Purkinje cell (primary cell): ENCODE measurements at places on chromosomes 7 and 10. TPM values are rescaled to one million over a fixed set of nuclear protein-coding genes. Genes with fewer than 3 reads are reported as not detected.

TMEM273 gene
- polyA plus RNA-seq = not detected in 2 replicates

CC2D2B gene
- polyA plus RNA-seq = 1.7 and 6.2 TPM in 2 replicates

SSC4D gene
- polyA plus RNA-seq = 0.32 and 0.40 TPM in 2 replicates

CCDC7 gene
- polyA plus RNA-seq = 9.8 and 13.4 TPM in 2 replicates

SPDYE5 gene
- polyA plus RNA-seq = 0.25 and 1.9 TPM in 2 replicates

OR6B1 gene
- polyA plus RNA-seq = not detected in 2 replicates

GATA3 gene
- polyA plus RNA-seq = not detected in 2 replicates

HHEX gene
- polyA plus RNA-seq = 1.2 TPM in 1 of 2 replicates, not detected in the other

SPDYE2 gene
- 0.35 TPM in 1 of 2 replicates, not detected in the other for polyA plus RNA-seq

C10orf143 gene
- polyA plus RNA-seq = 0.17 and 0.32 TPM in 2 replicates

ABCB1 gene
- polyA plus RNA-seq = 0.62 and 1.0 TPM in 2 replicates

SFRP4 gene
- polyA plus RNA-seq = 0.36 TPM in 1 of 2 replicates, not detected in the other

MRC1 gene
- polyA plus RNA-seq = not detected in 2 replicates

PRTFDC1 gene
- 38.9 and 44.5 TPM in 2 replicates for polyA plus RNA-seq

POLL gene
- polyA plus RNA-seq = 1.5 and 3.3 TPM in 2 replicates

SH2D4B gene
- 0.21 TPM in 1 of 2 replicates, not detected in the other for polyA plus RNA-seq

TET1 gene
- 1.8 and 2.1 TPM in 2 replicates for polyA plus RNA-seq

CYP2C8 gene
- polyA plus RNA-seq = 6.0 and 6.8 TPM in 2 replicates

MYL7 gene
- polyA plus RNA-seq = 2.4 TPM in 1 of 2 replicates, not detected in the other

NUPR2 gene
- 3.0 TPM in 1 of 2 replicates, not detected in the other for polyA plus RNA-seq

GNG11 gene
- 3.5 and 4.7 TPM in 2 replicates for polyA plus RNA-seq

EGFR gene
- 1.6 and 2.4 TPM in 2 replicates for polyA plus RNA-seq

LIPN gene
- not detected in 2 replicates for polyA plus RNA-seq

CD36 gene
- 0.32 TPM in 1 of 2 replicates, not detected in the other for polyA plus RNA-seq

GPR26 gene
- 0.06 and 0.67 TPM in 2 replicates for polyA plus RNA-seq

LRRN3 gene
- polyA plus RNA-seq = 430 and 457 TPM in 2 replicates

SPDYE2B gene
- polyA plus RNA-seq = 0.35 TPM in 1 of 2 replicates, not detected in the other

PLAU gene
- not detected in 2 replicates for polyA plus RNA-seq

ZNF239 gene
- polyA plus RNA-seq = 10.9 and 16.4 TPM in 2 replicates

TAS2R41 gene
- polyA plus RNA-seq = not detected in 2 replicates

STEAP1B gene
- polyA plus RNA-seq = 0.64 and 6.0 TPM in 2 replicates

FKBP6 gene
- polyA plus RNA-seq = not detected in 2 replicates

TMEM236 gene
- 0.13 TPM in 1 of 2 replicates, not detected in the other for polyA plus RNA-seq
